ENCODE measurements at places on chromosomes 7 and 10.

- no peak for DNase-seq
These were observed 1.3 kb upstream of the GET4 start for GRCh38 chr7:875051-875450.

DNA sequence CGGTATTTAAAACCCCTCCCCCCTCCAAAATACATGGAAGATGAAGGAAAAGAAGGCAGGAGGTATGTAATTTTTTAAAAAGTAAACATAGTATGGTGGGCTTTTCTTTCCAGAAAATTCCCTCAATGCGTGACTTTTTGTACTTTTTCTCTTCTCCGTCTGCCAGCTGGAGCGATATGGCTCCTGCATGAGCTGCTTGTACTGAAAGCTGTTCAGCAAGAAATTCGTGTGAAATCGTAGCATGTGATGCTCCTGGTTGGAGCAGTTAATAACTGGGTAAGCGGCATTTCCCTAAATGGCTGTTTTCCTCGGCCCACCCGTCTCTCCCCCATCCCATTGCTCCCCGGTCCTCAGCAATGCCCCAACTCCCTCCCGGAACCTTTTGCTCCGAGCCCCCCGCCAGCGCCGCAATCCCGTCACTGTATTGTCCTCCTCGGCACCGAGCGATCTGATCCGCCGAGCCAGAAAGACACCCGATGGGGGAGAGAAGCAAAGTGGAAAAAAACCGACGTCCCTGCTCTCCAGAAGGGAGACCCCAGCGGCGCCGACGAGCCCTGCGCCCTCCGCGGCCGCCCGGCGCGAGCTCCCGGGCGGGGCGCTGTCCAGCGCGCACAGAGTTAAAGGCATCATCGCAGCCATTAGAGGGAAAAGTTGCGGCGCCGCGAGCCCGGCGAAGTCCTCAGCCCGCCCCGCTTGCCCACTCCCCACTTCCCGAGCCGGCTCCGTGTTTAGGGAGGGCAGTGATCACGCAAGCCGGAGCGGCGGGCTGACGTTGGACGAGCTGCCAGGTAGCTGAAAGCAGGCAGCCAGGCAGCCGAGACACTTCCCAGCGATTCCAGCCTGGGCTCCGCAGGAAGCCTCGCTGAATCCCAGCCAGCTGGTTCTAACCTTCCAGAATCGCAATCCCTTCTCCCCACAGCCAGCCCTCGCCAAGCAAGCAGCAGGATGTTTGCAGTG lies at the start of gene VSTM2A:
Gene VSTM2A, plus strand, starts transcription at position 707 of the 957 bp plus-strand sequence. CDS start 356 bp downstream, outside the sequence.
- DNase-seq, result no peak

DNA sequence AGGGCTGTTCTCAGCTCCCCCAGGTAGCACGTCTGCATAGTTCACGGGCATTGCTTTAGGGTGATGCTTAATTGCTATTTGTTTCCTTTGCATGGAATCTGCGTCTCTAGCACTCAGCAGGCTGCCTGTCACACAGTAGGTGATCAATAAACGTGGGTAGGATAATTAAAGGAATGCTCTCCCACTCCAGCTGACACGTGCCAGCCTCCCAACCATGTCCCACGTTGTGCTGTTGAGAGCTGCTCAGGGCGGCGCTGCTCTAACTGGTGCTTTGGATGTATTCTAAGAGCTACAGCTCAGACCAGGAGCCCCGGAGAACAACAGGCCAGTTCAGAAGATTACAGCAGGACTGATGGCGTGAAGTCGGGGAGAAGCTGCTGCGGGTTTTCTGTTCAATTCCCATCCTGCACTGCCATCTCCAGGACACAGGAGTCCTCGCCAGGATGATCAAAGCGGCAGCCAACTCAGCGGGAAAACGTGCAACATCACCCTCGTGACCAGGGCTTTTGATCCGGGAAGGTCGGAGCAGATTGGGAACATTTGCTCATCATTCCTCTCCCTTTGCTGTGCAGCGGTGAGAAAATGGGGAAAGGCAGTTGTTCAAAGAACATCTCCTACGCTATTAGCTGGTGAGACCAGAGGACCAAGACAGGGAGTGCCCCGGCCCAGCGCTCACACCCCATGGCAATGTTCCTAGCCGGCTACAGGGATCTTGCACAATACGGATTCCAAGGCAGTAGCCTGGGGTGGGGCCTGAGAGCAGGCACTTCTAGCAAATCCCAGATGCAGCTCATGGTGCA lies 50.5 kb upstream of the FOXK1 start:
- DNase-seq, result no peak

DNA sequence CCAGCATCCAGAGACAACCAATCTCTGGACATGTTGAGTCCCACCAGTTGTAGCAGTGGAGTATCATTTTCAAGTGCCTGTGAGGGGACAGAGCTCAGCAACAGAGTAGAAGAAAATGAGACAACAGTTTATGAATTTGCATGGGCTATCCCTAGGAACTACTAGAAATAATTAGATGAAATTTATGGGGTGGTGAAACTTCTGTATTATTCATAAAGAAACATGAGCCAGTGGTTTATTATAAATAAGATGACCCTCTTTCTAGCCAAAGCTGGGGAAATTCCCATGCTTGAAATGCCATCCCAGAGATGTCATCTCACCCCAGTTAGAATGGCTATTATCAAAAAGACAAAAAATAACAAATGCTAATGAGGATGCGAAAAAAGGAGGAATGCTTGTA lies 55.1 kb upstream of the ITGB8 start:
- no peak for DNase-seq

DNA sequence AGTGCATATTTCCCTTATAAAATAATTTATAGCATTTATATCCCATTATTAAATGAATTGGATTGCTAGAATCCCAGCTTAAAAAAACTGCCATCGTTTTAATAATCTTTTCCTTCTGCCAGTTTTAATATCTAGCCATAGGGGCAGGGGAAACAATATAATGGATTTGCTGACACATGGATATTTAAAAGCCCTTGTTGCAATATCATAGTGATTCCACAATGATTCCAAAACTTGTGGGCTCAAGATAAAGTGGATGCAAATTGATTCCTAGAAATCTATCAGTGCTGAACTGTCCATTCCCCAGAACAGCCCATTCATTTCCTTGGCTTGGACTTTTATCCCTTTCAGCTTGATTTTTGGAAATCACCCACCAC lies 2.6 kb downstream of the CPA2 start:
- no peak for DNase-seq

DNA sequence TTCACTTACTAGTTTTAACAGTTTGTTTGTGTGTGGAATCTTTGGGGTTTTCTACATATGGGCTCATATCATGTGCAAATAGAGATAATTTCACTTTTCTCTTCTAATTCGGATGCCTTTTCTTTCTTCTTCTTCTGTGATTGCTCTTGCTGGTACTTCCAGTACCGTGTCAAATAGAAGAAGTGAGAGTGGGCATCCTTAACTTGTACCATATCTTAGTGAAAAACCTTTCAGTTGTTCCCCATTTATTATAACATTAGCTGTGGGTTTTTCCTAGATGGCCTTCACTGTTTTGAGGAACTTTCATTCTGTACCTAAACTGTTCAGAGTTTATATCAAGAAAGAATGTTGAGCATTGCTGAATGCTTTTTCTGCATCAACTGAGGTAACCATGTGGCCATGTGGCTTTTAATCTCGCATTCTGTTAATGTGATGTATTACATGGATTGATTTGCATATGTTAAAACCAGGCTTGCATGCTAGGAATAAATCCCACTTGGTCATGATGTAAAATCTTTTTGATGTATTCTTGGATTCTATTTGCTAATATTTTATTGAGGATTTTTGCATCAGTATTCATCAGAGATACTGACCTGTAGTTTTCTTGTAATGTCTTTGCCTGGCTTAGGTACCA lies 78.7 kb downstream of the FAM107B start:
- DNase-seq, result no peak

DNA sequence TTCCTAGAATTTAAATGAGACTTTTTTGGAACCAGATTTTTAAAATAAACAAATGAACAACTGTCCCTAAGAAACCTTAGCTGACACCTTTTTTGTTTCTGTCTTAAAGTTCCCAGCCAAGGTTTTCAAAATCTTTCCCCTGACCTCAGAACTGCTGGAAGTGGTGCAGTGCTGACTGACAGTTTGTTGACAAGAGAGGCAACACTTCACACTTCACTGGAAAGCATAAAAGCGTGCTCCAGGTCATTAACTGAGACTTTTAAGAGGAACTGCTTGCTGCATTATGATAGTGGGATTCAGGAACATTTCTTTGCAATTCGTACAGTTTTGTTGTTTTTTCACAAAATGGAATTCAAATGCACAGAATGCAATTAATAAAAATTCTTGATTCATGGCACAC lies 36.2 kb downstream of the SYPL1 start:
- no peak for DNase-seq
